CD4-positive, alpha-beta memory T cell (primary cell): ENCODE measurements at places on chromosomes 13 and 19.

GRCh38 chr13:37138926-37139325, 33.5 kb upstream of the CSNK1A1L start:
- DNase-seq = no peak

- no peak for DNase-seq
These were observed 31.6 kb upstream of the TCF3 start for GRCh38 chr19:1683869-1684572.

GRCh38 chr19:31139871-31140505, 209.2 kb downstream of the TSHZ3 start:
- DNase-seq = no peak

GRCh38 chr13:48311223-48311622, 7.7 kb downstream of the RB1 start:
- no peak for DNase-seq

DNA sequence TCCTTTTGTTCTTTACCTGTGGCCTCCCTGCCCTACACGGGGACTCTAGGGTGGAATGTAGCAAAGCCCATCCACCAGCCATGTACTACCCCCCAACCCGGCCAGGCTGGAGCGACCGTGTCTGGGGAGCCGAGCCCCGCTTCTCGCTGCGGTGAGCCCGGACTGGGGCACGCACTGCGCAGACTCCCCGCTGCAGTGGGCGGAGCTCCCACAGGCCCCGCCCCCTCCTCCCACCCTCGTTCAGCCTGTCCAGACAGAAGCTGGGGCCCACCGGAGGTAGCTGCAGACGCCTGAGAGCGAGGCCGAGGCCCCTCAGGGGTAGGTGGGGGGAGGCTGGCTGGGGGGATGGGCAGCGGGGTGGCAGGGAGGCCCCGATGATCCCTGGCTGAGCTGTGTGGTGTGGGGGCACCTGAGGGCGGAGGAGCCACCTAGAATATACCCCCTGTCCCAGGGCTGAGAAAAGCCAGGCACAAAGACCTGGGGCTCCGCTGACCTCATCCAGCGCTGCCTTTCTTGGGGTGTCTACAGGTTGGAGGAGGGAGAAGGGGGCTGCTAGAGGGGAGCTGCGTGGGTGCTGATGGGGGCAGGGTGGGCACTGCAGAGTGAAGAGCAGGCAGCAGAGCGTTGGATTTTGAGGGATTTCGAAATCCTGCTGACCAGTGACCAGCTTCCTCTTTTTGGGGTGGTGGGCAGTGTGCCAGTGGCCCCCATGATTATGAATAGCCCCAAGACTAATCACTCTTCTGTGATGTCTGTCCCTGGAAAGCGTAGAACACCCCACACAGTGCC, 17.3 kb downstream of the PLD3 start:
- no peak for DNase-seq

- no peak for DNase-seq
These were observed 21.6 kb downstream of the SGCG start for GRCh38 chr13:23202383-23202782.

DNA sequence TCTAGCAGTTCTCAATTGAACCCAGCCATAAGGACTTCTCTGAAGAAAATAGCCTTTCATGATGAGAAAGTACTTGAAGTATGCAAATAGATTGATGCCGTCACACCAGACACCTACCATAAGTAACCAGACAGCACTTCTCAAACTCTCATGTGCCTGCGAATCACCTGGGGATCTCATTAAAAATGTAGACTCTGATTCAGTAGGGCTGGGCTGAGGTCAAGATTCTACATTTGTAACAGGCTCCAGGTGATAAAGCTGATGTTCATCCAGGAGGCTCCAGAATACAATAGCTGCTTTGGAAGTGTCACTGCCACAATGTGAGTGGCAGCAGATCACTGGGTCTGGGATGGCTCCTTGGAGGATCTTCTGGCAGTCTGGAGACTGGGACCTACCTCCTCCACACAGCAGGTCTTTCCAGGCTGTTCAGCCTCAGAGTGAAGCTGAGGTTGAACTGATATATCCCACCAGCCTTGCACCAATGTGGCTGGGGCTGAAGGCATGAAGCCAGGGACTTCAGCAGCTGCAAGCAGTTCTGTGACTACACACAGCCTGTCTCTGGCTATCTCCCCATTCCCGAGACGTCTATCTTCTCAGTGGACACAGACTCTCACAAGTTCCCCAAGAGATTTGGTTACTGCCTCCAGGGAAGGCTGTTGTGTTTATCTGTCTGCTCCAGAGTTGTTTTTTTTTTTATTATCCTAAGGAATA, 9.1 kb downstream of the MBNL2 start:
- no peak for DNase-seq
